Activated CD4-positive, alpha-beta T cell treated with anti-CD3 and anti-CD28 coated beads, Interleukin-2, amount 50 U/mL, for 4 hours (primary cell): ENCODE measurements at places on chromosomes 3 and 15.

- no peak for DNase-seq
Observed at GRCh38 chr3:41167722-41168497, 31.4 kb upstream of the CTNNB1 start.

GRCh38 chr15:99504071-99504822 is 61.5 kb upstream of the MEF2A start:
- DNase-seq: no peak

DNA sequence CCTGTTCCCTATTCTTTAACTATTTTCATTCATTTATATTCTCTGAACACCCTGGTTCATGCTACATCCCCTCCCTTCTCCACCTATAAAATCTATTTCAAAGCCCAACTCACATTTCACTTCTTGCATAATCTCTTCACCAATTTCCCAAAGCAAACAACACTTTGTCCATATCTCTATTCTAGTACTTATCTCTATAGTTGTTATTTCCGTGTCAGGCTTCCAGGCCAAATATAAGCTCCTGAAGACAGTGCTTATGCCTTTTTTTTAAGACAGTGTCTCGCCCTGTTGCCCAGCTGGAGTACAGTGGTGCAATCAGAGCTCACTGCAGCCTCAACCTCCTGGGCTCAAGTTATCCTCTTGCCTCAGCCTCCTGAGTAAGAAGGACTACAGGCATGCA is 43.6 kb downstream of the DNAH12 start:
- DNase-seq: no peak

DNA sequence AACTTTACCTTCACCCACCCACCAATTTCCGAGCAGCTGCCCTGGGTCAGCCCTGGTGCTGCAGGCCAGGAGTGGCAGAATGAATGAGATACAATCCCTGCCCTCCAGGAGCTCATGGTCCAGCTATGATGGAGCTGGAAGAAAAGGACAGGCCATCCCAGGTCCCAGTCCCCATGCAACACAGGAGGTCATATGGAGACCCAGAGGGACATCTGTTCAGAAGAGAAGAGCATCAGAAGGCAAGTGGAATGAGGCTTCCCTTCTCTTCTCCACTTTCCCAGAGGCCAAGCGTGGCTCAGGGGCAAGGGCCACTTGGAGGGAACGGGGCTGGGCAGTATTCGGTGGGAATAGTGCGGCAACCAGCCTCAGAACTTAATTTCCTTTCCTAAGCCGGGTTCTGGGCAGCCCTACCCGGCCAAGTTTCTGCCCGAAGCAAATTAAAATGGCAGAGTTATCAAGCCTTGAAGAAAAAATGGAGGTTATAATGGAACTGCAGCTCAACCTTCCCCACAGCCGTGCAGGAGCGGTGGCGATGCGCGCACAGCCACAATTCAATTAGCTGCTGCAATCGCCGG is 35.9 kb downstream of the TLE3 start:
- no peak for DNase-seq

DNA sequence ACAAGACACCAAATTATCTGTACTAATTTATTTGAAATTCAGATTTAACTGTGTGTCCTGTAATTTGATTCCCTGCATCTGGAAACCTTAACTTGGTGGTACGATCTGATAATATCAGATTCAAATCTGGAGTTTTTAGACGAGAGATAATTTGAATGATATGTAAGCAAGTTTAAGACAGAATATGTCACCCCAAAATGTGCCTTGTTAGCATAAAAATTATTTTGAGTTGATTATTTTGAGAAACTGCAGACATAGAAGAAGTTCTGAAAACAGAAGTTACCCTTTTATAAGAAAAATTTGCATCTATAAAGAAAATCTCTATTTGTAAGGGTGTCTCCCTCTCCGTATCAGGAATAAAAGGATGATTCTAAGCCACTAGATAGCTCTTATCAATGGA is 1202.8 kb downstream of the ROBO2 start:
- DNase-seq: no peak

DNA sequence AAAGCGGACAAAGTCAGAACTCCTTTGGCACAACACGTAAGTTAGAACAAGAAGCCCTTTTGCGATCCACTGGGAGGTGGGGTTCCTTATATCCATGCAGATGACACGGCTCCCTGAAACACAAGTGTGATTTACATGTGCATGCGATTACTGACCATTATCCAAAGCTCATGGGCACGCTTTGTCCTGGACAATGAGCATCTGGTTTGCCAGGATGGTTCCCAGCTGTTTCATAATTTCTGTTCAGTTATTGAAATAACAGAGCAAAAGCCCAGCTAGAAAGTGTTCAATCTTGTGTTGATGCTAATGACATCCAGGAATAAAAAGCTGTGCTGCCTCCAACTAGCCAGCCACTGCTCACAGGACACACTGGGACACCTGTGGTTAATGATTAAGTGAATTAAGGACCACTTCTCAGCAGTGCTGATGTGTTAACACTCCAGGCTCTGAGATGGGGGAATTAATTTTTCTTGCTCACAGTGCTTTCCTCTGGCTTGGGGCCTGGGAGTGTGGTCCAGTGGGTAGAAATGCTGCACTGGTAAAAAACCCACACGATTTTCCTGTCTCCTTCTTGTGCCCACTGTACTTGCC is 123.1 kb upstream of the SLC2A2 start:
- no peak for DNase-seq

DNA sequence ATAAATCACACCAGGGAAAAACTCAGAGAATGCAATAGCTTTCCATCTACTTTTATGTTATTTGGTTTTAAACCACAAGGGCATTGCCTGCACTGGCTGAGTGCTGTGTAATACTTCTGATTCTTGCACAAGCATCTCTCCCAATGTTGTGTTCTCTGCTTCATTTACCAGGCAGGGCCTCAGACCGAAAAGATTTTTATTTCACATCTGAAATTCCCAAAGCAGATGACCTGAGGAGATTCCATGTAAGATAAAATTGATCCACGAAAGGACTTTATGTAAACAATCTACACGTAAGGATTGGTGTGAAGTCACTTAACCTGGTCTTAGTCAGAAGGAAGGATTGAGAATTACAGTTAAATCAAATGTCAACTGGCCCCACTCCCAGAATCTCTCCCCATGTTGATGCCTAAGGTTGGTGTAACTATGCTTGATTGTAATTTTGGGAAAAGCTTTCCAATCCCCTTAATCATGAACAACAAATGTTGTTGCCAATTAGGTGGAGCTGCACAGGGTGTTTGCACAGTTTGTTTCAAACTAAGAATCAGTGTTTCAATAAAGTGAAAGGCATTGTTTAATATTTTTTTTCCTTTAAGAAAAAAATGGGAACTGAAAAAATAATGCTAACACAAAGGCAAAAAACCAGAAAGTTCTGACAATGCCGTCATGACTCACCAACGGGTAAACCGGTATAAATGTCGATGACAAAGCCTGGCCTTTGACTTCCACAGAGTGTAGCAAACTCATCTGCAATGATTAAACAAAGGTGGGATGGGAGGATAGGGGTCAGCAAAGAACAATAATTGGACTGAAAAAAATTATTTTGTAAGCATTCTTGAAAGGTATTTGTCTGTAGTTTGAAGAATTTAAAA is 128.6 kb downstream of the DUT start:
- no peak for DNase-seq

DNA sequence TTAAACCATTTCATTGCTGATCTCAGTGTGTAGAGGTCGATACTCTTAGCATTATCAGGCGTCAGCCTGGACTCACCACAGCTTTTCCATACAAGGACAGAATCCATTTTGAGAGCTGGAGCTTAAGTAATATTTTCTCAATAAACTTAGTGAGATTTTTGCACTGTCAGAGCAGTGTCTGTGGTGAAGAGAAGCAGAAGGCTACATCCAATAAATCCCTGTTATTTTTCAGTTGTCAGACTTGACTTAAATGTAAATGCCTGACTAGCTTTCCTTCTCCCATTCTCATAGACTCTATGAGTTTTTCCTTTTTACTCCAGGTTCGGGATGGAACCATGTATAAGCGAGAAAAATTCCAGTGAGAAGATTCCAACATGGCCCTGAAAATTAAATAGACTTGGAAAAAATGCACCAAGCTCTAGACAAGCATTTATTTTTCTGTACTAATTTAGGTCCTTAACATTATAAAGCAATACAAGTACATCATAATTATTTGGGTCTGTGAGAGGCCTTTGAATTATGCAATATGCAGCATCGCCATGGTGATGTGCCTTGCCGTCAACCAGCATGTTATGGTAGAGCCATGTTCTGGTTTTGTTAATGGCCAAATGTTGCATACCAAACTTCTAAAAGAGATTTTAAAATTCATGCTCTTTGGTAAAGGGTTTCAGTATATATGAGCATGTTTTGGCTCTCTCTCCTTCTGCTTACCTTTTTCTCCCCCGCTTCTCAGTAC is 62.0 kb downstream of the RARB start:
- no peak for DNase-seq

DNA sequence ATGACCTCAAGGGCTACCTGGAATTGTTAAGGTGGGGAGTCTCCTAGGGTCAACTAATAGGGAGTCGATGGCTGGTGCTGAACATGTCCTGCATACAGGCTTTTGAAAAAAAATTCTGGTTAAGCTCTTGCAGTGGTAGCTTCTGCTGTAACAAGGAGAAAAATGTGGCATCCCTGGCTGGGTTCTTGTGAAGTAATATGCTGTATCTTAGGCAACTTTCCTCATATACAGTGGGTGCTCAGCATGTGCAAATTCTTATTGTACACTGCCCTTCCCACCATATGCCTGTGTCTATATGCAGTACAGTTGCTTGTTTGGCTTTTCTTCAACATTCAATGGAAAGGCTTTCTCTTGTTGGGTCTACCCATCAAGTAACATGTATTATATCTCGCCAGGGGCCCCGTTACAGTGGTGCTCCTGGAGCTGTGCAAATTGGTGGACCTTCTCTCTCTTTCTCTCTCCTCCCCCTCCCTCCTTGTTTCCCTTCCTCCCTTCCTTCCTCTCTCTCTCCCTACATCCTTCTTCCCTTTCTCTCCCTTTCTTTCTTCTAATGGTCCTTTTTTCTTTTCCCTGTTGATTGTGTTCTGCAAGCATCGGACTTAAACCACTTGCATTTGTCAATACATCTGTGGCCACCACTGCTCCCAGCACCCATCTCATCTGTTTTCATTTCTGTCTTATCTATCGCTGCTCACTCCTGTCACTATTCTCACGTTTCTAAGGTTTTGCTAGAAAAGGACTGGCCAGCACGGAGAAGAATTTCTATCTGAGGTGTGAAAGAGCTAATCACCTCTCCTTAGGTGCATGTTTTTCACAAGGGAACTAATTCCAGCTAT is 35.2 kb downstream of the TGFBR2 start:
- no peak for DNase-seq

- DNase-seq: no peak
Observed at GRCh38 chr15:25689592-25689991, 173.5 kb downstream of the ATP10A start.

DNA sequence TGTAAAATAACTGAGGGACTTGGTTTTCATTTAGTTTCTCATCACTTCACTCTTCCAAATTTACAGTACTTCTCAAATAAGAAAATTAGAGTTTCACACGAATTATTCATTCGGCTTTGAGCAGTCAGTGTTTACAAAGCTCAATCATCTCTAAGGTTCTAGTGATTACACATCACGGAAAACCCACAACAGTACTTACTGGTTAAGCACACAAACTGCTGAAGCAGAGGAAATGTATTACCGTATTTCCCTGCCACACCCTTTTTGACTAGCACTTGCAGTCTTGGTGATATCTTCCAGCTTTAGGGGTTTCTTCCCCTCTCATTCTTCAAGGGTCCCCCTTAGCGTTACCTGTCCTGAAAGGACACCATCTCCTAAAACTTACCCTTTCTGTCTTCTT is 164.8 kb upstream of the CDIN1 start:
- no peak for DNase-seq

DNA sequence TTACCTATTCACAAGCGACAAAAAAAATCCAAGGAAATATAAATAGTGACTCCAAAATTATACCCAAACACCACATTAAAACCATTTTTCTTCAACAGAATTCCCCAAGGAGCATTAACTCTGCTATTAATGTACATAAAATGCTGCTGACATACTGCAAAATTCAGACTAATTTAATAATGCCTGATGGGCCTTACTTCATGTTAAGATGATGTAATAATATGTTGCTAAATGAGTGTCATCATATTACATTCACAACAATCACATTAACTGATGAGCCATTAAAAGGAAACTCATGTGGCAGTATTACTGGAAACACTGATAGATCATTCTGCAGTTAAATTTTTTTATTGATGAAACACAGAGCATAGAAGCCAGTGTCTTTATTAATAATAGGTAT is 204.9 kb upstream of the CGNL1 start:
- no peak for DNase-seq

DNA sequence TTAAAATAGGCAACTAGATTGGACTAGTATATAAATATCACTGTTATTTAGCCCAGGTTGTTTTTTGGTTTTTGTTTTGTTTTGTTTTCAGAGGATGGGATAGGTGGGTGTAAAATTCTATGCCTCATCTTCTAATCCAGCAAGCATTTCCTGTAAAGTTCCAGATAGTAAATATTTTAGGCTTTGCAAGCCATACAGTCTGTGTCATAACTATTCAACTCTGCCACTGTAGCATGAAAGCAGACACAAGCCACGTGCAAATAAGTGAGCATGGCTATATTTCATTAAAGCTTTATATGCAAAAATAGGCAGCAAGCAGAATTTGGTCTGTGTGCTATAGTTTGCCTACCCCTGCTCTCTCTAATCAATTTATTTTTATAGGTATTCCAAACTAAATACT is 657.3 kb upstream of the TGFBR2 start:
- no peak for DNase-seq

- no peak for DNase-seq
Observed at GRCh38 chr3:188385295-188385694, 231.3 kb downstream of the LPP start.

GRCh38 chr3:108178676-108179075 is 43.5 kb downstream of the IFT57 start:
- DNase-seq: no peak
